ENCODE measurements at places on chromosomes 3 and 15.

GRCh38 chr3:45319996-45320305 is 68.4 kb upstream of the LARS2 start:
- no peak for DNase-seq

GRCh38 chr3:128448491-128448890 is 18.2 kb downstream of the DNAJB8 start:
- no peak for DNase-seq

DNA sequence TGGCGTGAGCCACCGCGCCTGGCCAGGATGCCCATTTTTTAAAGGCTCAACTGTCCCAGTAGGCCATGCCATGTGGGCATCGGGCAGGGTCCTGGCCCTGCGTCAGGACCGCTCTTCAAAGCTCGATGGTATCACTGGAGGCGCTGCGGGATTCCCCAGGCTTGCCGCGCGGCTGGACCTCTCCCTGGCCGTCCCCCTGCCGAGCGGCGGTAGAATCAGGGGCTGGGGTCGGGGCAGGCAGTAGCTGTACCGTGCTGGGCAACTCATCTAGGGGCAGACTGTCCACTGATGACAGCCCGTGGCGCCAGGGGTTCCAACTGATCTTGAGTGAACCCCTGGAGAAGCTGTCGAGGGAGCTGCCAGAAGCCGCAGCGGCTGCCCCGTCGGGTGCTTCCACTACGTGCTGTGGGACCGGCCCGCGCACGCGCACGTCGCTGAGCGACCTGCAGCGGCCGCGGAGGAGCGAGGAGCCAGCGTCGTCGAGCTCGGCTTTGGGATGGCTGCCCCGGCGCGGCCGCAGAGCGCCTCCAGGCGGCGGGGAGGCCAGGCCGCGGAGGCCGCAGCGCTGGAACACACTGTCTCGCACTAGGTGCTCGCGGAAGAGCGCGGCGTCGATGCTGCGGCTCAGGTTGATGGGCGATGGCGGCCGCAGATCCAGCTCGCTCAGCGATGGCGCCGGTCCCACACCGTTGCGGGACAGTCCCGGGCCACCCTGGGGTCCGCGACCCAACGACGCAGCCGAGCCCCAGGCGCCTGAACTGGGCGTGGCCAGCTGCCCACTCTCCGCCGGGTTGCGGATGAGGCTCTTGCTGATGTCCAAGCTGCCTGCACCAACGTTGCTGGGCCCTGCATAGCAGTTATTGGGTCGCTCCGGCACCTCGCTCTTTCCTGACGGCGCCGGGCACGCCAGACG is 5.8 kb downstream of the PRRT3 start:
- DNase-seq, result peak; percentile 78

DNA sequence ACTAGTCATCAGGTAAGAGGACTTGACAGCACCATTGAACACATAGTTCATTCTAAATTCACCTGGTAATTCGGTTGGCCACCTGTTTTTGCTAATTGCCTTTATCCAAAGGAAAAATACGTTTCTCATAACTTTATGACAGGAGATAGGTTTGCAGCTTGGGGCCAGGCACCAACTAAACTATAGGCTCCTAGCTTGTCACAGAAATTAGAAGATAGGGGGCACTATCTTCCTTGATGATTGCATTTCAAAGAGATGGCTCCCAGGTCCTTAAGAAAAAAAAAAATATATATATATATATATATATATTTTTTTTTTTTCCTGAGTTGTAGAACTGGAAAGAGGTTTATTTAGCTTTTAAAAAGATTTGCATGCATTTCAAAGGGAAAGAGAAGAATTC is 563.6 kb downstream of the NAALADL2 start:
- DNase-seq, result no peak

GRCh38 chr3:52295671-52296208 is 8.1 kb downstream of the GLYCTK start:
- DNase-seq, result no peak

- DNase-seq, result peak; percentile 21
These were observed 24.1 kb upstream of the MRPL3 start for GRCh38 chr3:131526801-131527347.

- no peak for DNase-seq
These were observed 108.6 kb downstream of the ZNF385D start for GRCh38 chr3:21642433-21642832.

- no peak for DNase-seq
These were observed 25.0 kb downstream of the MYLK start for GRCh38 chr3:123859177-123859576.

GRCh38 chr15:66701422-66702034 is 508 bp upstream of the SMAD6 start:
- peak; percentile 12 for DNase-seq

DNA sequence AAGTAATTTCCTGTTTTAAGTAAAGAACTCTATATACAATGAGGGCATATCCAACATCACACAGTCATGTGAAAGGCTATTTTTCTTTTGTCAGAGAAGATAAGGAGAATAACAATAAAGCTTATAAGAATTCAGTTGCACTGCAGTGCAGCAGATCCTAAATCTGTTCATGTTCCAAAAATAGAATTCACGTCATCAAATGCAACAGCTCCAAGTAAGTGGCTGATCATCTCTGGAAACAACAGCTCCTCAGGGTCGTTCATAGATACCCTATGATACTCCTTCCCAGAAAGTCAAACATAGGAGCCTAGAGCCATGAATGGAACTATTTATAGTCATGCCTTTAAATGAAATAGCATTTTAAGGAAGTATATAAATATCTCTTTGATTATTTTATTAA is 100.2 kb downstream of the FMN1 start:
- DNase-seq, result no peak

- no peak for DNase-seq
These were observed 14.2 kb downstream of the CFAP91 start for GRCh38 chr3:119716998-119717397.

GRCh38 chr3:16085884-16086608 is 88.4 kb upstream of the GALNT15 start:
- DNase-seq, result peak; percentile 58

DNA sequence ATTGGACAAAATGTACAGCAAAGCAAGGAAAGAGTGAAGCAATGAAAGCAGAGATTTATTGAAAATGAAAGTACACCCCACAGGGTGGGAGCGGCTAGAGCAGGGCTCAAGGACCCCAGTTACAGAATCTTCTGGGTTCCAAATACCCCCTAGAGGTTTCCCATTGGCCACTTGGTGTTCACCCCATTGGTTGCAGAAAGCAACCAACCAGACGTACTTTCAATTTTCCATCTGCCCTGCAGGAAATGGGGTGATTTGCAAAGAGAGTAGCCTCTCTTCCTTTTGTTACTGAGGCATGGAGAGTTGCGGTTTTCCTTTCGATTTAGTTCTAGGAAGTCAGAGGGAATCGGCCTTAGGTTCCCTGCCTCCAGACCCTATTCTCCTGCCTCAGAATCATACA is 2.4 kb downstream of the PML start:
- no peak for DNase-seq

GRCh38 chr15:39075311-39075710 is 505.6 kb upstream of the THBS1 start:
- DNase-seq, result no peak

DNA sequence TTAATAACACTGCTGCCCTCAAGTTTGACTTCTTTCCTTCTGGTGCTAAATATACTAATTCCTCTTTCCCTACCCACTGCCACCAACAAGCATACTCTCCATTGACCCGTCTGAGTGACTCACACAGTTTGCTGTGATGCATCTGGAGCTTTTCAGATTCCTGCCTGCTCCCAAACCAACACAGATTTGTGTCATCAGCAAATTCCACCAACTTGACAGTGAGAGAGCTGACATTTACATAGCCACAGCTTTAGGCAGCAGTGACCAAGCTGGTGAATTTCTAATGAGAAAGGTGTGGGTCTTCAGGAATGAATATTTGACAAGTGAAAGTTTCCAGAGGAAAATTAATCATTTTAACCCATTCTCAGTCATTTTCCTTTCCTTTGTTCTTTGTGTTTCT is 96.5 kb upstream of the PRICKLE2 start:
- DNase-seq, result no peak

DNA sequence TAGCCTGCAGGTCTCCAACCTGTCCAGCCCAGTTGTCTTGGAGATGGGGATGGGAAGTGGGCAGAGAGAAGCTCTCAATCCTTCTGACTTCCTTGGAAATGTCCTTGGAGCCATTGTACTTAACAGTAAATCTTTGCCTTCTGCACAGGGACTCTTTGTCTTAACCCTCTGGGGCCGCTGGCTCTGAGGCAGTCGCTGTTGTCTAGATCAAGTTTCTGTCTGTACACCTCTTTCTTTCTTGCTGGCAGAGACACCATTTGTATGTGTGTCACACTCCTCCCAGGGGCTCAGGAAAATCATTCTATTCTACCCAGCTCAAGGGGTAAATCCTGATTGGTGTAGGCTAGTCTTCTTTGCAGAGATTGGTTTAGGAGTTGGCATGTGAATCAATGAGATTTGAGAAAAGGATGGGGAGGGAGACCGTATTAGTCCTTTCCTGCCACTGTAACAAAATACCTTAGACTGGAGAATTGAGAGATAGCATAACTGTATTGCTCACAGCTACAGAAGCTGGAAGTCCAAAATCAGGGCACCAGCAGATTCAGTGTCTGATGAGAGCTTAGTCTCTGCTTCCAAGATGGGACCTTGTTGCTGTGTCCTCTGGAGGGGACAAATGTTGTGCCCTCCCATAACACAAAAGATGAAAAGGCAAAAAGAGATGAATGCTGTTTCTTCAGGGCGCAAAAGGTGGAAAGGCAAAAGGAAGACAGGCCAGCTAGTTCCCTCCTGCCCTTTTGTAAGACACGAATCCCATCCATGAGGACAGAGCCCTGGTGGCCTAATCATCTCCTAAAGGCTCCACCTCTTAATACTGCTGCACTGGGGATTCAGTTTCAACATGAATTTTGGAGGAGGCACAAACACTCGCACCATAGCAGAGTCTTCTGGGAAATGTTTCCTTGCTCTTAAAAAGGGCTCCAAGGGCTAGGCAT is 66.3 kb downstream of the PPCDC start:
- no peak for DNase-seq

DNA sequence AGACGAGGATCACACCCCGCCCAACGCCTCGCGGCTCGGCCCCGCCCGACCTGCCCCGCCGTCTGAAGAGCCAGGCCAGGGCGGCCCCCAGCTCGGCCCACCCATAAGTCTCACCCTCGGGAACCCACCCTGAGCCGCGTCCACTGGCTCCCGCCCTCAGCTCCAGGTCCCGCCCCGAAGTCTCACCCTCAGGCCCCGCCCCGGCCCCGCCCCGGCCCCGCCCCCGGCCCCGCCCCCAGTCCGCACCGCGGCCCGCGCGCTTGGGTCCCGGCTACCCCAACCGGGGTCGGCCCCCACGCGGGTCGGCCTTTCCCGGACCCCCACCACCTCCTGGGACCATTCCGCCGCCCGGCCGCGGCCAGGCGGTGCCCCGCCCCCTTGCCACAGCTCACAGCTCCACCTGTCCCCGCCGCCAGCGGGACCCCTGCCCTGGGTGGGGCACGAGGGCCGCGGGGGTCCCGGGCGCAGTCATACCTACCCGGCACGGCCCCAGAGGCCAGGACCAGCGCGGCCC is 489 bp downstream of the CSPG5 start:
- DNase-seq, result peak; percentile 11

- no peak for DNase-seq
These were observed 29.6 kb downstream of the MYL3 start for GRCh38 chr3:46833346-46834300.

GRCh38 chr15:49145651-49146609 is 9.5 kb downstream of the COPS2 start:
- DNase-seq, result peak; percentile 7

DNA sequence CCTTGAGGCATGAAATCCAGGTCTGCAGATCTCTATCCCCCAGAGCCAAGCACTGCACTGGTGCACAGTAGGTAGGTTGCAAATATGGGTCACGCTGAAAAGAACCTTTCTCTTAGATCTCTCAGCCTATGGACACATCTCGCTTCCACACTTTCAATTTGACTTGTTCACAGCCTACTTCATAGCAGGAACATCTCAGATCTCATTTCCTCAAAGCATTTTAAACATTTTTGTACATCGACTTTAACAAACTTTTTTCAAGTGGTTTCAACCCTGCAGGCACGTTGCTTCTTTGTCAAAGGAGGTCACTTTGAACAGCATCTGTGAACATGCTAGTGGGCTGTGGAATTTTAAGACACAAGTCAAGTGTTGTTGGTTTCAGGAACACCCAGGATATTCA is 76.0 kb downstream of the SLC12A8 start:
- no peak for DNase-seq

DNA sequence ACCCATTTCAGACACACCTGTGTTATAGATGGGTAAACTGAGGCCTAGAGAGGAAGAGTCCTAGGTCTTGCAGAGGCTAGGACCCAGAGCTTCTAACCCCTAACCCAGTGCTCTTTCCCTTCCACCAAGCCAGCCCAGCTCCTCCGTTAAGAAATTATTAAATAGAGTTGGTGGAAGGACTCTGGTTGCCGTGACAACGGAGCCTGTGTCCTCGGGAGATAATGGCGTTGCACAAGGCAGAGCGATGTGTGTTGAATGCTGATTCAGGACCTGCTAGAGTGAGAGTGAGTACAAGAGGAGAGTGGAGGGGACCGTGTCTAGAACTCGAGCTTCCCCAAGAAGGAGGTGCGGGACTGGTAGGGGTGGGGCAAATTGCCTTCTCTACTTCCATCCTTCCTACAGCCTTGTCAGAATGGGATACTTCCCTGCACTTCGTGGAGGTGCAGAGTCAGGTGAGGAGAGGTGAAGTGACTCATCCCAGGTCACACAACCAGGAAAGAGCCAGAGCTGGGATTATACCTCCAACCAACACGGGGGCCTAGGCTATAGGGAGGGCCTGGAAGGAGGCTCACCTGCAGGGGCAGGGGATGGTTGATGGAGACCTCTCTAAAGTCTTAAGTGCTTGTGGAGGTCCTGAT is 8.6 kb downstream of the SLC6A1 start:
- no peak for DNase-seq

DNA sequence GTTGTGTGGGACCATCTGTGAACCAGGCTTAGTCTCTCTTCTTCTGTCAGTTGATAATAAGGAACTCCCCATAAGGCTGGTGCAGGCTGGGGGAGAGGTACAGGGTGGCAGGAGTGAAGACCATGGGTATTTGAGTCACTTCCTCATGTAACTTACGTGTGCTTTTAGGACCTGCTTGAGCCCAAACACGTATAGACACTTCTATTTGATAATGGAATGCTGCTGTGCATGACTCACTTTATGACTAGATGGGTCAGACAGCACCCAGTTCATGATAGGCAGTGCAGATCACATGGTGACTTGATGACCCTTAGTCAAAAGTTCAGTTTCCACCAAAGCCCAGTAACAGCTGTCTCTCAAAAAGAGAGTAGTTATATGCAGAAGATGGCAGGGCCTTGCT is 490.9 kb downstream of the ZBBX start:
- DNase-seq, result no peak

- DNase-seq, result no peak
These were observed 3.4 kb downstream of the CLDND1 start for GRCh38 chr3:98519351-98519750.

GRCh38 chr3:132788301-132788671 is 66.1 kb upstream of the NPHP3 start:
- DNase-seq, result peak; percentile 30

- no peak for DNase-seq
These were observed 49.2 kb upstream of the CCDC54 start for GRCh38 chr3:107328069-107328468.

DNA sequence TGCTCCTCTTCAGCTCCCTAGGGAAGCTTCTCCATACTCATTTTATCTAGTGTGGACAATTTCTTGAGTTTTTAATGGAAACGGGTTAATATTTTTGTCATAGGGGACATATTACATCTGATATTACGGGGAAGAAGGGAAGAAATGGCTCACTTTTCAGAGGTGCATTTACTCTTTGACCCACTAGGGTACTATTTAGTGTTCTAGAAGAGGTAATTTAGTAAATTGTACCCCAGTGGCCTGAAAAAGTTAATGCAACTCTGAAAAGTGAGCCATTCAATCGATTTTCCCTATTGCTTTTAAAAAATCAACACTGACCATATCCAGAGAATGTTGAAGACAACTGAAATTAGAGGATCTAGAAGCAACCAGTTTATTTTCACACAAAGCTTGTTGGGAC is 71.2 kb downstream of the MAP2K5 start:
- no peak for DNase-seq

Measured in NCI-H1092 treated with DMSO at 0.1 percent for 48 hours (cell line).